ENCODE measurements at places on chromosomes 7 and 10.

DNA sequence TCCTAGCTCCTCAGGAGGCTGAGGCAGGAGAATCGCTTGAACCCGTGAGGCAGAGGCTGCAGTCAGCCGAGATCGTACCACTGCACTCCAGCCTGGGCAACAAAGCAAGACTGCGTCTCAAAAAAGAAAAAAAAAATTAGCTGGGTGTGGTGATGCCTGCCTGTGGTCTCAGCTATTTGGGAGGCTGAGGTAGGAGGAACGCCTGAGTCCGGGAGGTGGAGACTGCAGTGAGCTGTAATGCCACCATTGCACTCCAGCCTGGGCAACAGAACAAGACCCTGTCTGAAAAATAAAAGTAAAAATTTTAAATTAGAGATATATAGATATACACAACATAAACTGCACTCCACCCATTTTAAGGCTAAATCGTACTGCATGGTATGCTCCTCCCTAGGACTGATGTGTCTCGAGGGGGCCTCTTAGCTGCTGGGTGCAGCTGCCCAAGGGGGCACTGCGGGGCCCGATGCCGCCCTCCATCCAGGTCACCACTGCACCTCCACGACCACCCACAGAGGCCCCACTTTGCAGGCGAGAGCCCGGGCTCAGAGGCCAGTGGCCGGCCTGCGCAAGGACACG is 40.9 kb upstream of the FOXK1 start:
- ATAC-seq = no peak

DNA sequence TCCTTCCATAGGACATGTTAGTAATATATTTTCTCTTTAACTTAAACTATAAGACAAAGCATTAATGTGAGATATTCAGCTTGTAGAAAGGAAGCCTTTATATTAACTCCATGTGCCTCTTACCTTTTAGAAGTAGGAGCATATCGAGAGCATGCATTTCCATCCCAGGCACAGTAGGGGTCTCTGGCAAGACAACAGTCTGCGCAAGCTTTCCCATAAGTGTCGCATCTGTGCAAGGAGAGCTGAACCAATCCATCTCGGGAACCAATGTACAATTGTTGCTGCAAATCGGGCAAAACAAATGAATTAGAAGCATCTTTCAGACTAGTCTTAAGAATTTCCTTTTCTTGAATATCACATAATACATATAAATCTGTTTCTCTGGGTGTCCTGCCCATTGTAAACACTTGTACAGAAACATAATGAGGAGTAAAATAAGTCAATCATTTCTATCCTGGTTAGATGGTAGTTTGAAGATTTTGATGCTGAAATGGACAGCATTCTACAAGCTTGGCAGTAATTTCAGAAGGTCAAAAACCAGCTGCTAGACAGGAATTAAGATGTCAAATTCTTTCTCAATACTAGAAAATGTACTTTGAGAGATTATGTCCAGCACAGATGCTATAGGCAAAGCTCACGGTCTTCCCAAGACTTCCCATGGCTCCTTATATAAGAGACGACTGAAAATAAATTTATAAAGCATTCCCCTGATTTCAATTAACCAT is 171.8 kb downstream of the SEMA3D start:
- ATAC-seq = no peak

DNA sequence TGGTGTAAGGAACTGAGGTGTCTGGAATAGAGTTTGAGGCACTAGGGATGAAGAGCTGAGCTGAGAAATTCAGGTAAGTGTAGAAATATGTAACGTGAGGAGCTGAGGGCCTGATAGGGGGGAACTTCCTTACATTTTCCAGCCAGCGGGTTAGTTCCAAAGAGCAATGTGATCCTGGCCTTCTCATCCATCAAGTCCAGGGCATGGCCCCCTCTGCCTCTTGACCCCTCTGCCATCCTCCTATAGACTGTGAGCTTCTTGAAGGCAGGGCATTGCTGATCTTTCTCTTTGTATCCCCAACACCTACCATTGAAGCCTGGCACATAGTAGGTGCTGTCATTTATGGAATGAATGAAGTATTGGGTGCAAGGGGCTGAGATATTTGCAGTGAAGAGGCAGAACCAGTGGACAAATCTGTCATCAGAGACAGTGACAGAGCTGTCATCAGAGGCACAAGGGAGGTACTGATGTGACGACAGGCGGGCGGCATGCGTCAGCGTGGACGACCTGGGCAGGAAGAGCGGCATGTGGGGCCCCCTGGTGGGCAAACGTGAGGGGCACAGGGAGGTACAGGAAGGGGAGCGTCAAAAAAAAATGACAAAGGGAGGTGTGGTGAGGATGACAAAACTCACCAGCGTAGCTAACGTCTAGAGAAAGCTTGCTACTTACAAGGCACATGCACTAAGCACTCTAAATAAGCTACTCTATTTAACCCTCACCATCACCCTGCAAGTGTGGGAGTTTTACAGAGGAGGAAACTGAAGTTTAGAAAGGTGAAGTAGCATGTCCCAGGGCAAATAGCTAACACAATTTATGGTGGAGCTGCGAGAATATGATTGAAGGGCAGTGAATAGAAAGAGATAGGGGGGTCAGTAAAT is 5.2 kb upstream of the CAMK2G start:
- peak; percentile 89 for ATAC-seq

- ATAC-seq = peak; percentile 22
These were observed 417.9 kb downstream of the RPS24 start for GRCh38 chr10:78451592-78451991.

DNA sequence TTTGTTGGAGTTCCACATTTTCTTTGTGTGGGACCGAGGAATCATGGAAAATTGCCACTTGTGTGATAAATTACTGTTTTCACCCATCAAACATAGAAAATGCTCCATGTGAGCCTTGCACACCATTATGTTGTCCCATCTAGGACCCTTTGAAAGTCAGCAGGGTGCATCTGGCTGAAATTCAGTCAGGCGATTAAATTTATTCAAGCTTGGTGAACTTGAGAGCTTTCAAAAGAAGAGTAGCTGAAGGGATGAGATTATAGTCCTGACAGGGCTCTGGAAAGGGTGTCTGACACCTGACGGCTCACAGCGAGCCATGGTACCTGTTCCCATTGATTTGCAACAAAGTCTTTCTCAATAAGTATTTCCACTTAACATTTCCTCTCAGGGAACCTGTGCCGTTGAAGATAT is 399.7 kb upstream of the ETV1 start:
- no peak for ATAC-seq
